Left ventricle myocardium inferior (tissue), 1 donor: ENCODE measurements at places on chromosomes 4 and X.

DNA sequence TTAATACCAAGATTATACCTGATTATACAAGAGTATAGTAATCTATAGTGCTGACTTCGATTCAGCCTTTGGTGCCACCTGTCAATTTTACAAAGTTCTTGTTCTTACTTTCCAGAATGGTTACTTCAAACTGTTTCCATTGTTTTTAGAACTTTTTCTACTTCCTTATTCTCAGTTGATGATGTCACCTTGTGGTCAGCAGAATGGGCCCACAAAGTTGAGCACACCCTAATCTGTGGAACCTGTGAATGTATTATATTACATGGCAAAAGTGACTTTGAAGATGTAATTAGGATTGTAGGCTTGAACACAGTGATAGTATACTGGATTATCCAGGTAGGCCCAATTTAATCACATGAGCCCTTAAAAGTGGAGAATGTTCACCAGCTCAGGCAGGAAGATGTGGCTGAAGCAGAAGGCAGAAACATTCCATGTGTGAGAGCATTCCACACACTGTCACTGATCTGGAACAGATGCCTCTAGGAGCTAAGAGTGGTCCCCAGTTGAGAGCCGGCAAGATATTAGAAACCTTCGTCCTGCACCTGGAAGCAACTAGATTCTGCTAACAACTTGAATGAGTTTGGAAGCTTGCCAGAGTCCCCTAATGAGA is 6.3 kb upstream of the SGMS2 start:
- no peaks in the 10 kb centered on the region for H3K36me3 ChIP-seq
- H3K4me3 ChIP-seq = no peak overlapping the region
- peaks cover under 1% of the 10 kb centered on the region for H3K4me1 ChIP-seq
- no peak overlapping the region for H3K27ac ChIP-seq
- no peak for DNase-seq

GRCh38 chr4:150960818-150961217 is 54.3 kb downstream of the LRBA start:
- H3K27ac ChIP-seq = no peak overlapping the region
- H3K4me3 ChIP-seq = no peak overlapping the region
- no peaks in the 10 kb centered on the region for H3K27me3 ChIP-seq
- peaks cover 18% of the 10 kb centered on the region for H3K4me1 ChIP-seq

GRCh38 chr4:154497889-154498288 is 6.3 kb upstream of the DCHS2 start:
- H3K27me3 ChIP-seq = peaks cover 78% of the 10 kb centered on the region
- H3K4me3 ChIP-seq = no peak overlapping the region
- H3K36me3 ChIP-seq = no peaks in the 10 kb centered on the region
- no peaks in the 10 kb centered on the region for H3K4me1 ChIP-seq
- DNase-seq = no peak

- peaks cover 38% of the 10 kb centered on the region for H3K4me1 ChIP-seq
- peak overlapping the region; percentile 80 for H3K27ac ChIP-seq
- no peaks in the 10 kb centered on the region for H3K36me3 ChIP-seq
Observed at GRCh38 chr4:152258391-152258790, 277.5 kb downstream of the FBXW7 start.

DNA sequence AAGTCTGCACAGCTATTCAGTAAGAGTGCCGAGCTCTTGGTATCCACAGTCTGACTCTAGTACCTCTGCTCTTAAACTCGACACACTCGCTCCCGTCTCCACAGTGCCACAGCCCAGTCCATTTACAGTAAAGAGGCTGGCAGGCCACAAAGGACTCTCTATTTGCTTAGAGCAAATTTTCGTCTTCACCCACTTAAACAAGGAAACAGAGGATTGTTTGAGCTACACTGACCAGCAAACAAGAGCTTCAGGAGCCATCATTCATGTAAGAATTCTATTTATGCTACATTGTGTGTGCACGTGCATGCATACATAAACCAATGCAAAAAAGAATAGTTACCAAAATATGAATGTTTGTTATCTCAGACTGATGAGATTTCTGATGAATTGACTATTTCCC is 290.2 kb downstream of the USP46 start:
- H3K27me3 ChIP-seq = no peaks in the 10 kb centered on the region
- H3K27ac ChIP-seq = no peak overlapping the region
- no peak for DNase-seq
- no peaks in the 10 kb centered on the region for H3K36me3 ChIP-seq
- no peak overlapping the region for H3K4me3 ChIP-seq

- H3K4me3 ChIP-seq = no peak overlapping the region
- H3K27ac ChIP-seq = no peak overlapping the region
- H3K4me1 ChIP-seq = no peaks in the 10 kb centered on the region
- peaks cover 72% of the 10 kb centered on the region for H3K36me3 ChIP-seq
Observed at GRCh38 chr4:153620352-153620751, 63.7 kb upstream of the TLR2 start.

DNA sequence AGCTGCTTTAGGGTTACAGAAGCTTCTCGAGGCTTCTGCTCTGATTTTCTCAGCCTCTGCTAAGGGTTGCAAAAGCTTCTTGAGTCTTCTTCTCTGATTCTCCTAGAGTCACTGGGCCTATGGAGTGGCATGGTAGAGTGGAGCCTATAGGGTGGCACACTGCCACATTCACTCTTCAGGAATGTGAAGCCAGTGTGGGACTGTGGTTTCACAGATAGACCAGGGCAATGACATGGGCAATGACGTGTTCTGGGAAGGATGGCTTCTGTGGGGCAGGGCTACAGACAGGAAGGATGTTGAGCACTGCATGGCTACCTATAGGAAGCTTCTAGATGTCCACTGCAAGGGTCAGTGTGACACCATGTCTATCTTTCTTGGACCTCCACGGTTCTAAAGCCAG is 11.0 kb upstream of the MAMLD1 start:
- no peak overlapping the region for H3K27ac ChIP-seq
- no peak overlapping the region for H3K4me3 ChIP-seq
- no peak for DNase-seq
- H3K4me1 ChIP-seq = no peaks in the 10 kb centered on the region
